ENCODE measurements at places on chromosomes 4 and X.

- no peak for DNase-seq
Measured at GRCh38 chrX:116493271-116493670, 30.5 kb upstream of the CT83 start.

DNA sequence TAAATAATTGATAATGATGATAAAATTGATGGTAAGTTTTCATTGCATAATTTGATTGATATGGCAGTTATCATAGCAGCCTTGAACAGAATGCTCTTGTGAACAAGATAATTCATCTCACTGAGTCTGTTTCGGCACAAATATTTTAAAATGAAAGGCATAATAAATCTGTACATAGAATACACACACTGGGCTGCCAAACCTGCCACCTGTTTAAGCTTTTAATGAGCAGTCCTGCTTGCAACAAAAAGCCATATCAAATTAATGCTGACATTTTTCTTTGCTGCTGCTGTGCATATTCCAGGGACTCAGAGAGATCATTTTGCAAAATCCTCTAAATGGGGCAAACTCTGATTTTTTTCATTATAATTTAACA is 201.1 kb downstream of the ARHGAP24 start:
- no peak for DNase-seq

GRCh38 chrX:35499071-35499862 is 298.9 kb upstream of the MAGEB16 start:
- no peak for DNase-seq

GRCh38 chr4:38237139-38237538 is 276.9 kb downstream of the PTTG2 start:
- DNase-seq: no peak

- DNase-seq: no peak
Measured at GRCh38 chr4:142407596-142407995, 438.5 kb downstream of the INPP4B start.

DNA sequence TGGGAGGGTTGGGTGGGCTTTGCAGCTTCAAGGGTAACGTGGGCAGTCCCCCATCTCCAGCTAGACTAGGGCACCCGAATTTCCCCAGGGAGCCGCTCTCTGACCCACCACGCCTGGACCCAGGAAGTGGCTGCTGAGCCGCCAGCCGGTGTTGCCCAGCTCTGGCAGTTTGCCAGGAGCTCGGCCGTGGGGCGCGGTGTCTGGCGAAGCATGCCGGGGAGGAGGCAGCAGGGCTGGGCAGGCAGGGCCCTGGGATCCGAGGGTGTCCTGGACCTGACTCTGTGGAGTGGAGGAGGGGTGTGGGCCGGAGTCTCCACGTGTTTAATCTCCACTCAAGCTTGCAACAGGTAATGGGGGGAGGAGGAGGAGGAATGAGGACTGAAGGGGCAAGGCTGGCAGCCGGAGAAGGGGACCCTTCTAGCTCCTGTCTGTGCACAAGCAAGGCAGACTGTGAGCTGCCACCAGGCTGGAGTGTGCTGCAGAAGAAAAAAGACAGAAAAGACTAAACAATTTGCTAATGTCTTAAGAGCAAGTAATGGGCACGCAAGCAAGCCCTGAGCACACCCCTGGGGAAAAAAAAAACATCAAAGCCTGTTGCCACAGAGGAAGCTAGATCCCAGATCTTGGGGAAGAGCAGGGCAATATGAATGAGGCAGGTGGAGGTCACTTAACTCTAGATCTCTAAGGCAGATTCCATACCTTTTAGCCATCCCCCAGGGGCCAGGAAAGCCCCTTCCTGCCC is 2.4 kb downstream of the LONRF3 start:
- DNase-seq: no peak

DNA sequence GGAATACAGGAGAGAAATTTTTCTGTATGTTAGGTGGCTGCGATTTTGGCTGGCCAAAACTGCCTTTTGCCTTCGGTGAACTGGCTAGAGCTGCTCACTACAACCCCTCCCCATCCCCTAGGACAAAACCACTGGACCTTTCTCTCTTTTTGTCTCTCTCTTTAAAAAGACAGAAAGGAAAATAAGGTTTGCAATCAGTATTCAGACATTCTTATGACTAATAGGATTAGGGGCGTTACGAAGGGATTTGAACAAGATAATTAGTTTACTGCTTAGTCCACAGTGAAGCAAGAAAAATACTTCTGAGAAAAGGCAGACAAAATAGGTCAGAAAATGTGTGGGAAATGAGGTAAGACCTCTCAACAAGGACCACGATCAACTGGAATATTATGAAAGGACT is 180.4 kb downstream of the SLIT2 start:
- DNase-seq: no peak

DNA sequence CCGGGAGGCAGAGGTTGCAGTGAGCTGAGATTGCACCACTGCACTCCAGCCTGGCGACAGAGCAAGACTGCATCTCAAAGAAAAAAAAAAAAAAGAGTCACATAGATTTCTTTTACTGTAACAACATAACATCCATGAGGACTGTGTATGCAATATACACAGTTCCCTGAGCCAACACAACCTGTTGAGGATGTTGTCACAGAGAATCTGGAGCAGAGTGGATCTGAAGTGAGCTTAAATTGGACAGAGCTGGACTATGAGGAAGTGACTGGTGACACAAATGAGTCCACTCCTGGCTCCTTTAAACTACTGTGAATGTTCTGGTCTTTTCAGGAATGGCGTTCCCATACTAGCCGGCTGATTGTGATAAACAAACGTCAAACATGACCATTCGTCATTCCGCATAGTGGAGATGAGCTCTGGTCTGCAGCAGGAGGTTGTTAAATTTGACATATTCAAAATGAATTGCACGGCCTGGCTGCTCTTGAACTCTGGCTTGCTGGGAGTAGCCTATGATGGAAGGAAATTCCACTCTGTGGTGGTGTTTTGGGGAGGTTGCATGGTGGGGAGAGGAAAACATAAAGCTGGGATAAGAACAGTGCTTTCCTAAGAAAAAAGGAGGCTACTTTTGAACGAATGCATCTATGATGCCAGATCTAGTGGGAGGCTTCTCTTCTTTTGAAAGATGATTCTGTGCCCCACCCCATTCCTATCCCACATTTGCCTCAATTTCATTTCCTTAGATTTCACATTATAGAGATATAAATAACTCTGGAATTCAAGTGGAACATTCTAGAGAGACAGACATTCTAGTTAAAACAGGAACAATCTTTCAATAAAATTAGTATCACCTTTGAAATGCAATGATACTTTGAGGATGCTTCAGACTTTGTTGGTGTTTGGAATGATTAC is 149.5 kb downstream of the SHROOM3 start:
- DNase-seq: no peak

DNA sequence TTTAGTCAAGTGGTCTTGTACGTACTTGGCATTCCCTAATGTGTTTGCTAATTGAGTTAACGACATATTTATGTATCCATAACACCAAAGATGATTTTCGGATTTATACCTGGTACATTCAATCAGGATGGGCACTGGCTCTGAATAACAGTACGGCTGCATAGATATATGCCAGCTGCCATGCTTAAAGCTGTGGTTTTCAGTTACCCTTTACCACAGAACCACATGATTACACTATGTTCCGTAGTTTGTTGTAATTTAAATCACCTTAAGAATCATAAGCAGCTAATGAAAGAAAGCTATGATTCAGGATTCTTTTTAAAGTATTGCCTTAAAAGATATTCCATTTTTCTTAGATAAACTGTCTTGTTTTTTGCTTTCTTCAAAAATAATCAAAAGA is 53.6 kb downstream of the FIP1L1 start:
- no peak for DNase-seq

DNA sequence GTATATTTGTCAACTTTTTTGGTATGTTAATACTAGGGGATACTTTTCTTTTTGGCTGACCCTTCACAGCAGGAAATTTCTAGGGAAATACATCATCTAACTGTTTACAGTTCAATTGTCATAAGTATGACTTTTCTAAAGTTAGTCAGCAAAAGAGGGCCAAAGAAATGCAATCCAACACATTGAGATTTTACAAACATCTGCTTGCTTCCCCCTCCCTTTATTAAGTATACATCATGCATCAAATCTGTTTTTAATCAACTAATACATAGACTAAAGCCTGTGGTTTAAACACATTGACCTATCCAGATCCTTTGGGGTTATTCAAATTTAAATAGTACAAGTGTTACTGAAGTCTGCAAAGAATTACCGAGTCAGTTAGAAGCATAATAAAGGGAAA is 93.9 kb downstream of the MID1 start:
- DNase-seq: no peak

DNA sequence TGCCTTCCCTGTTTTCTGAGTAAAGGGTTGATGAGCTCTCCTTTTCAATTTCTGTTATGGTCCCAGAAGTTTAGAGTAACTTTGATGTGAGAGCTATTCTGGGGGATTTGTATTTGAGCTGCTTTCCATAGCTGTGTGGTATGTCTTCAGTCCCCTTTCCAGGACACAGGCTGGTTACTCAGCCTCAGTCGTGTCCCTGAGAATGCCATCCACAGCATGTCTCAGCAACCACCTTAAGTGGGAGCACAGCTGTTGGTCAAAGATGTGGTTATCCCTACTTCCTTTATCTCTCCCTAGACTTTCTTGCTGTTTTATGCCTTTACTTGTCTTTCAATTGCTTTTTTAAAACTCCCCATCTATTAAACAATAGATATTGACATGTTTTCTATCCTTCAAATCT is 37.8 kb downstream of the RNF175 start:
- no peak for DNase-seq

DNA sequence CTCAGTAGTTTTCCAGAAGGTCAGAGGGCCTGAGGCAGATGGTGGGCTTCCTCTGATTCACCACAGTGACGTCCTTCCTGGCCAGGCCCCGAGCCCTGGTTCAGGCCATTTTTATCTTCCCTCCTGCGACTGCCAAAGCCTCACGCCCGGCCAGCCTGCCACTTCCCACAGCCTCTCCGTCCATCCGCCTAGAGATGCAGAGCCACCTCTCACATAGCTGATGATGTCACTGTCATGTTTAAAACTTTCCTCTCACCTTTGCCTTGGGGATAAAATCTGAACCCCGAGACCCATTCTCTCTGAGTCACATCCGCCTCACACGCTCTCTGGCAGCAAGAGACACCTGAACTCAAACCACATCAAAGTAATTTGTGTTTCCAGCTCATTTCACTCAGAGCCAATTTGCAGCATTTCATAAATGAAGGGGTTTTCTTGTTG is 175.3 kb downstream of the QDPR start:
- DNase-seq: no peak

- no peak for DNase-seq
Measured at GRCh38 chr4:4408576-4409335, 21.9 kb downstream of the NSG1 start.

DNA sequence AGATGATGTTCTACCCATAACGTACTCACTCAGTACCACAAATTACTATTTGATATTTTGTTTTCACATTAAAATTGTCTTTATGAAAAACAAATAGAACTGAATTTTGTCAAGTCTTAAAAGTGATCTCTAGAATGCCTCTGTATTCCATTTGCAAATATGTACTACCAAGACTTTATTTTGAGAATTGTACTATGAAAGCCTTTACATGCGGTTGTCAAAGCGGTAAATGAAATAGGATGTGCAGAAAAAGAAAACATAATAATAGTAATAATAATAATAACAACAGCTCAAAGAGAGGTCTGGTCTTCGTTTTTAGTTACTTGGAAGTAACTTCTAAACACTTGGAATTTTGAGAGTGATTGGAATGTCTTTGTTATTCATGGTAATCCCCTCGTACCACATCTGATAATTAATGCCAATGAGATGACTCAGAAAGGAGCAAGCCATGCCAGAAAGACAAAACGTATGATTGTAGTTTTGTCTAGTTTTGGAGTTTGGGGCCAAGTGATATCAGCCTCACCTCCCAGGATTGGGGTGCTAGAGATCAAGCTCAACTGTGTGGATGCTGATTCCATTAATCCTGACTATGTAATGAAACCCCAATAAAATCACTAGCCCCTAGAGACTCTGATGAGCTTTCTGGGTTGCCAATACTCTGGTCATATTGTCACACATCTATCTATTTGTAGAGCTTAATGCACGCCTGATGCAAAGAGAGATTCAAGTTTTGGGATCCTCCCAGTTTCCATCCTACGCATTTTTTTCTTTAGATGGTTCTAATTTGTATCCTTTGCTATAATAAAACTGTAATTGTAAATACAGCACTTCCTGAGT is 20.2 kb upstream of the CTSO start:
- no peak for DNase-seq

GRCh38 chr4:150828159-150828558 is 186.9 kb downstream of the LRBA start:
- DNase-seq: no peak

GRCh38 chr4:100679926-100680325 is 162.1 kb upstream of the EMCN start:
- no peak for DNase-seq

GRCh38 chr4:53647547-53647946 is 56.3 kb upstream of the LNX1 start:
- DNase-seq: no peak

- DNase-seq: no peak
Measured at GRCh38 chr4:153501578-153501977, 35.4 kb downstream of the TMEM131L start.

DNA sequence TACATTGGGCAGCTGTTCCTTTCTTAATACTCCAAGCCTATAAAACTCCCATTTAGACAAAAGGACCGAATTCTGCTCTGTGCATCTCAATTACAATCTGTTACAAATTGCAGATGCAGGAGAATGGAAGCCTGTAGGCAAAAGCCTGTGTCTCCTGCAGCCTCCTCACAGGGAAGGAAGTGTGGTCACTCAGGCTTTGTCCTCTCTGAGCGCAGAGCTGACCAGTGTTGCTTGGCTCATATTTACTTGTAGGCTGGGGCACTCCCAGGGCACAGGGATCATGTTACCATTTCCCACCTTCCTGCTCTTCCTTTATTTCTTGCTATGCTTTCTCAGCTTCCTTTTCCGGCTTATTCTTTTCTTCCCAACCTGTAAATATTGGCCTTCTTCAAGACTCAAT is 15.7 kb downstream of the SUPT20HL2 start:
- no peak for DNase-seq

DNA sequence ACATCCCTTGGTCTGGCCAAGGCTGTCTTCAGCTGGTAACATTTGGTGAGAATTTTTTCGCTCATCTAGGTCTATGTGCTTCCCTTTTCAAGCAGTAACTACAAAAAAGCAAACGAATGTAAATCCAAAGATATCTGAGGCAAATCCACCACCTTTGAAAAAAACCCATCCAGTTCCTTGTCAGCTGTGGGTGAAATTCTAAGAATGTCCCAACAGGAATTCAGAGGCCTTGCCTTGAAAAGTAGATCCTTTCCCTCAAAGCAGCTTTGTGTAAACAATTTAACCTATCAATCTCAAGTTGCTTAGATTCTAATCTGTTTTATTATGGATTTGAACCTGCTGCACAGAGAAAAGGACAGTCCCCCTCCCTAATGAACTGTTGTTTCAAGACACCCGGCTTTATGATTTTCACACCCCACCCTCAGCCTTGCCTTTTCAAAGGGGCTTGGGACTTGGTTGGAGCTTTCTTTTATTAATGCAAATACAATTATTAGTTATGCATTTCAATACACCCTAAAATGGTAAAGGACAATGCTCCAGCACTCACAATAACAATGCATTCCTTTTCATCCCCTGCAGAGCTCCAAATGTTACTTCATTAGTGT is 166.6 kb downstream of the LDB2 start:
- no peak for DNase-seq

GRCh38 chr4:165222651-165222994 is 15.3 kb downstream of the KLHL2 start:
- no peak for DNase-seq

All from omental fat pad (tissue), 4 donors.